ENCODE measurements at places on chromosomes 6 and 20.

DNA sequence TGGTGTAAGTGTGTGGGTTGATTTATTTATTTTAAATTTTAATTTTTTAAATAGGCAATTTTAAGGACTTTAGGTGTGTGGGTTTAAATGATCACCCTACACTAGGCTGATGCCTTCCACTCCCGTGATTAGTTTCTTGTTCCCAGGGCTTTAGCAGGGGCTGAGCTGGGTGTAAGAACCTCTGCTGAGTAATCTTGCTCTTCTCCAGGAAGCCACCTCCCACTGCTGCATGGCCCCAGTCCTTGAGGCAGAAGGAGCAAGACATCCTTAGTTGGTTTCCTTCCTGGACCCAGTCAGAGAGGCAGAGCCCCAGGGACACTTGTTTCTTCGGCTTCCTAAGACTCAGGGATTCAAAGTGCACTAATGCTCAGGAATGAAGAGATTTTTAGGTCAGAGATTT, 19.8 kb upstream of the CDC5L start:
- DNase-seq = no peak

GRCh38 chr20:2932498-2932897, 59.2 kb downstream of the PTPRA start:
- no peak for DNase-seq

DNA sequence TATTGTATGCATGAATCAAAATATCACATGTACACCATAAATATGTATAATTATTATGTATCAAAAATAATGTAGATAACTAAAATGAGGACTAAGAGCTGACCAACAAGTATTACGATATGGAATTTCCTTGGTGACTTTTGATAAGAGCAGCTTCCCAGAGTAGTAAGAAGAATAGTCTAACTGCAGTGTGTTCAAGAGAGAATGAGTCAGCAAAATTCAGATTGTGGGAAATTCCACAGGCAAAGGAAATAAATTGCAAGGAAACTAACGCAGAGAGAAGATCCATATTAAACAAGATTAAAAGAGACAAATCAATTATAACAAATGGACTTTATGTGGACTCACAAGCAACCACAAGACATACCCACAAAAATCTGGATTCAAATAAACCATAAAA, 26.4 kb downstream of the FRK start:
- no peak for DNase-seq

DNA sequence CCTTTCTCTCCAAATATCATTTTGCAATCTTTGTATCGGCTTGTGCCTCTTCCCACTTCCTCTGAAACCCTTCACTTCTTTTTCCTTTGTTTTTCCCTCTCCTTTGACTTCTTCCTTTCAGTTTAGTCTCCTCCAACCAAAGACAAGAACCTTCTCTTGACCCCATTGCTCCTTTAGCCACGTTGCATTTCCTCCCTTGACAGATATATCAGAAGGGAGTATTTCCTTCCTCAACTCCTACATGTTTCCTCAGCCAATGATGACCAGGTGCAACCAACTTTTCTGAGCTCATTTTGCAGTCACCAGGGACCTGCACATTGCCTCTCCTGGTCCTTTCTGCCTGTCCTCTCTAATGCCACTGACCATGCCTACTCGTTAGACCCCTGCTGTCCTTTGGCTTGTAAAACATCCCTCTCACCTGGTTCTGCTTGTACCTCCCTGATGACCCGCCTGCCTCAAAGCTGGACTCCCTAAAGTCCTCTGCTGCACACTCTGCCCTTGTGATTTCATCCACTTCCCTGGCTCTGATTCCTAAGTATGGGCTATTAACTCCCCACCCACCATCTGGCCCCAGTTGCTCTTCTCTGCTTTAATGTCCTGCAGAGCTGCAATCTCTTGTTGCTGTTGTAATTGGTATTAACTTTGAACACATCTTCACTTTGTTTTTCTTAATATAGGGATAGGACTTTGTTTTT, 27.4 kb downstream of the SLC22A16 start:
- DNase-seq = no peak

- DNase-seq = no peak
These were observed 255.4 kb downstream of the OGFRL1 start for GRCh38 chr6:71544028-71544427.

DNA sequence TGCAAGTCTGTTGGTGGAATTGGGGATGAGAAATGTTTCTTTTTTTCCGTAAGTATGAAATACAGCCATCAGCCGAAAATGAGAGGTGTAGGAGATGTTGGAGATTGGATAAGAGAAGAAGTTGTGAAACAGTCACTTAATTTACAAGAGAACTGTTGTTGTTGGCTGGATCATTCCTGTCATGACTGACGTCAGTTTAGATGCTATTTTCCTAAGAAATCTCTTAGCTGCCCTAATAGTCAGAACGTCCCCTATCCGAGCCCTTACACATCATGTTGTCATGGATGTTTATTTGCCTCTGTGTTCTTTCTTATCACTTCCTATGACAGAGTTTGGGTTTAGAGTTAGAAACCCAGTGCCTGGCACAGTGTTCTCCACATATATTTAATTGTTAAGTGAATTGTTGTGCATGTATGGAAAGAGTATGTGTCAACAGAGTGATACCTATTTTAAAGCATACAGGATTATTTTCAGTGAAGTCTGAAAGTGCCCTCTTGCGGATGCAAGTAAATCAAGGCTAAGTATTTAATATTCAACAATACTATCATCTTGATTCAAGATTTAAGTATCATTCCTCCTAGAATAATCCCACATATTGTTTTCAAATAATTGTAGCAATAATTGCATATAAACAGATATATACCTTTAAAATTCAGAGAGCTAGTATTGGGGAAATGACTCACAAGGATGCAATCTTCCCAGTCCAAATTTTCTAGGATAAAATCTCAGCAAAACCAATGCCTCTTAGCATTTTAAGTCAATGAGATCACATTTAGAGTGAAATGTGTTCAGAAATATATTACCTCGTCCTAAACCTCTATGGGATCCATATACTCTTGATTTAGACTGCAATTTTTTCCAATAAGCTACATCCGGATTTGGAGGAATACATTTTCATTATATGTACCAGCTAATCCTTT, 309.9 kb upstream of the NOX3 start:
- no peak for DNase-seq

GRCh38 chr20:36959242-36959641, 7.7 kb upstream of the SAMHD1 start:
- no peak for DNase-seq

- DNase-seq = no peak
These were observed 4.8 kb upstream of the TUBB2B start for GRCh38 chr6:3232017-3232945.

DNA sequence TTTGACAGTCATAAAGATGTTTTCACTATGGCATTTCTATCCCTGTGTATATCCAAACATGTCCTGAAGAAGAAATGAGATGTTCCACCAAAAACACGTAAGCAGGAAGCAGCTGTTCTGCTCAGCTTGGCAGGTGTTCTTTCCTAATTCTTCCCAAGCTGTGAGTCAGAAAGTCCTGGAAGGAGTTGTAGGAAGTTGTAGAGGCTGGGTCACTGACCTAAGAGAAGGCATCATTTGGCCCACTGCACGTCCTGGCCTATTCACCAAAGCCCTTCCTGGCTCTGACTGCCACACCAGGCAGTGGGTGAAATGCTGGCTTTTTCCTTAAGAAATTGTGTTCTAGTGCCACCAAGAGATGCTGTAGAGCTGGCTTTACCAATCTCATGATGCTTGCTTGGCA, 40.3 kb downstream of the STX11 start:
- no peak for DNase-seq

DNA sequence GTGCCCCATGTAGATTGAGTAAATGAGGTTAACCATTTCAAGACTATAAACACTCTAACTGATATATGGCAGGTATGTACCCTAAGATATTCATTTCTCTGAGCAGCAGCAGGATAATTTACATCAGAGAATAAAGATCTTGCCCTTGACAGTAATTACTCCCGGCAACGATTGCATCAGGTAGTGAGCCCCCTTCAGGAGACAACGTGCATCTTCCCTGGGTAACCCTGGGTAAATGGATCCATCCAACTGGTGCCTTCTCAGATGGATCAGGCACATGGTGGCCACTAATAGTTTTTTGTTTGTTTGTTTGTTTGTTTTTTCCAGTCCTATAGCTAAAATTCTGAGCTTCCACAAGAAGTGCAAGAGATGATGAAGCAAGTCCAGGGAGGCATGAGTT, 469.4 kb upstream of the SLC35B3 start:
- DNase-seq = no peak
